Uterus (tissue), 4 donors: ENCODE measurements at places on chromosomes 13 and 19. TPM values are rescaled to one million over a fixed set of nuclear protein-coding genes. Genes with fewer than 3 reads are reported as not detected.

The SIAH3 gene
- total RNA-seq = under 0.01 TPM

DNA sequence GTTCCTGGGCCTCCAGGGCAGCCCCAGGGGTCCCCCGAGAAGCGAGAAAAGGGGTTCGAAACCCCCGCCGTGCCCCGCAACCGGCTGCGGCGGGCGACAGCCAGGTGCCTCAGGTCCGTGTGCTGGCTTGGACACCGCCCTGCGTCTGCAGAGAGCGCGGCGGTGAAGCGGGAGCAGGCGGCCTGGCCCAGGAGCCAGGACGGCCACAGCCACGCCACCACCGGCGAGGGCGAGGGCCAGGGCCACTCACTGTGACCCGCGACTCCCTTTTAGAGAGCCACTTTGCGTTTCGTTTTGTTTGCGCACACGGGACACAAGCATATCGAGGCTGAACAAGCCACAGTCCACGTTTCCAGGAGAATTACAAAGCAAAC, 110.4 kb downstream of the CRYL1 start:
- H3K4me3 ChIP-seq = no peak overlapping the region
- H3K27me3 ChIP-seq = no peaks in the 10 kb centered on the region
- no peaks in the 10 kb centered on the region for H3K36me3 ChIP-seq
- no peak overlapping the region for H3K27ac ChIP-seq
- no peaks in the 10 kb centered on the region for H3K4me1 ChIP-seq

GRCh38 chr19:48490981-48491792, 20.4 kb downstream of the LMTK3 start:
- H3K27ac ChIP-seq = no peak overlapping the region
- H3K27me3 ChIP-seq = no peaks in the 10 kb centered on the region
- peak; percentile 54 for DNase-seq
- H3K4me1 ChIP-seq = no peaks in the 10 kb centered on the region
- H3K36me3 ChIP-seq = no peaks in the 10 kb centered on the region

DNA sequence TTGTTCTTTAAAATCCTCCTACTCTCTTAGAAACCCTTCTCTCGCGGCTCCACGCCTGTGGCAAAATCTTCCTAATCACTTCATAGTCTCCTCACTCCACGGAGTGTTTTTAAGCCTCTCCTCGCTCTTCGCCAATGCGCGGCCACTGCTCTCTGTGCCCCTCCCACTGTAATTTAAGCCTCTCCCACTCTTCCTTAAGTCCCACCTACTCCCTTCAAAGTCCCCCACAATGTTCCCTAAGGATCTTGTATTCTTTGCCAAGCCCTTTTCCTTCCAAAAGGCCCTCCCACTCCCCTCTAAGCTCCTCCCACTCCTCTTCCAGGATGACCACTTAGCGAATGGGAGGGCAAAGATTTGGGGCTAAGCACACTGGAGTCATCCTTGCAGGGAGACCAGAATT, 1.3 kb downstream of the FIZ1 start:
- no peak overlapping the region for H3K4me3 ChIP-seq
- no peaks in the 10 kb centered on the region for H3K27me3 ChIP-seq
- peaks cover 6% of the 10 kb centered on the region for H3K4me1 ChIP-seq
- no peak overlapping the region for H3K27ac ChIP-seq

GRCh38 chr19:58345558-58345957, 7.7 kb downstream of the A1BG start:
- H3K4me1 ChIP-seq = no peaks in the 10 kb centered on the region
- no peaks in the 10 kb centered on the region for H3K27me3 ChIP-seq
